ENCODE measurements at places on chromosomes 1 and 21.

DNA sequence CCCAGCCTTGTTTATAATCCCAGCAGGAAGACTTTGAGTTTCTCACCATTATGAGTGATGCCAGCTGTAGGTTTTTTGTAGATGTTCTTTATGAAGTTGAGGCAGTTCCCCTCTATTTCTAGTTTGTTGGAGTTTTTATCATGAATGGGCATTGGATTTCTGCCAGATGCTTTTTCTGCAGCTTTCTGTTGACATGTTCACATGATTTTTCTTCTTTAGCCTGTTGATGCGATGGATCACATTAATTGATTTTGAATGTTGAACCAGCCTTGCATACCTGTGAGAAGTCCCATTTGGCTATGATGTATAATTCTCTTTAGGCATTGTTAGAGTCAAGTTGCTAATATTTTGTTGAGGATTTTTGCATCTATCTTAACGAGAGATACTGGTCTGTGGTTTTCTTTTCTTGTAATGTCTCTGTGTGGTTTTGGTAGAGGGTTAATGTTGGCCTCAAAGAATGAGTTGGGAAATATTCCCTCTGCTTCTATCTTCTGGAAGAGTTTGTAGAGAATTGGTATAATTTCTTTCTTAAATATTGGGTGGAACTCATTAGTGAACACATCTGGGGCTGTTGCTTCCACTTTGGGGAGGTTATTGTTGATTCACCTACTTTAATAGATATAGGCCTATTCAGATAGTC, 33.2 kb downstream of the ZBTB40 start:
- DNase-seq = no peak

DNA sequence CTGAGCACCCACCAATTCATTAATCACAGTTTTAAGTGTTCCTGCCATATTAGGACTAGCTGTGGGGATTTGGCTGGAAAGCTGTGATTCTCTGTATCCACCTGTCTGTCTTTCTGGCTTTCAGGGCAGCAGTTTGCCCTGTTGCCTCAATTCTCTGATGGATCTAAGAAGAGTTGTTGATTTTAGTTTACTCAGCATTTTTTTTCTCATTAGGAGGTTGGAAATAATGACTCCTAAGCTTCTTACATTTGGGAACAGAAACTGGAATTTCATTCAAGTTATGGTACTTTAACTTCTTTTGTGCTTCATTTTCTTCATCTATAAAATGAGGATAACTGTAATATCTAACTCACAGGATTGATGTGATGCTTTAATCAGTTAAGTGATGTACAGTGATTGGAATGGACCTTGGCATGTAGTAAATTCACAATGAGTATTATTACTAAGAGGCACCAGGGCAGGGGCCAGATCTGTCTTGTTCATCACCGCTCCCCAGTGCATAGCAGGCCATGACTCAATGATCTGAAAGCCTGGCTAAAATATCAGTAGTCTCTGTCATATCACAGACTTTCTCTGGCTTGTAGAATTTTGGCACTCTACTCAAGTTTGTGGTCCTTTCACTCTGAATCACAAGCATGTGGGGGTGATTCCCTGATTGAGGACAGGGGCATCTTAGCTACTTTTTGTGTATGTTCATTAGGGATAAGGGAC, 51.4 kb upstream of the GREM2 start:
- no peak for DNase-seq

DNA sequence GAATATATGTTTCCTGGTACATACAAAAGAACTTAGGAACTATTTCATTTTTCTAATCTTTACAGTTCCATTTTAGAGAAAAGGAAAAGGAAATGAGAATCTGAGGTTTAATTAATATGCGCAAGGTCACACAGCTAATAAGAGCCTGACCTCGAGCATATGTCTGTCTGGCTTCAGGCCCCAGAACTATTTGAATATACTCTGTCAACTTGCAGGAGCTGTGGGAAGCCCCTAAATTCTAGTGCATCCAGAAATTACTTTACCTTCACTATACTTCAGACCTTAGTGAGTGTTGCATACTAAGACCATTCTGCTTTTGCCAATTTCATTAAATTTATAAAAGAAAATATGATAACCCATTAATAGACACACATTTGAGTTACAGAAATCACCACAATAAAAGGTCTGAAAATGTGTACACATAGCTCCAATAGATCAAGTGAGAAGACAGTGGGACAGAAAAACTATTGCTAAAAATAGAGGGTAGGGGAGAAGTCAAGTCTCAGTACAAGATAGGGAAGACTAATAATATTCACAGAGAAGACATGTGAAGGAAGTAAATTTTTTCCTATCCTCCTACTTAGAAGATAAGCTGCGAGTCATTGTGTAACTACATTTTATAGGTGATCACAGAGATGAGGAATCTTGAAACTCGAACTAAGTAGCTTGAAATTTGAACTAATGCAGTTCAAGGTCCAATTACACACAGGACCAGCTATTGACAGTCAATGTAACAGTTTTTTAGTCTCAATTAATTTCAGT, 3.8 kb downstream of the RGS13 start:
- DNase-seq = no peak

GRCh38 chr1:212612041-212612961, 3.7 kb downstream of the ATF3 start:
- no peak for DNase-seq

DNA sequence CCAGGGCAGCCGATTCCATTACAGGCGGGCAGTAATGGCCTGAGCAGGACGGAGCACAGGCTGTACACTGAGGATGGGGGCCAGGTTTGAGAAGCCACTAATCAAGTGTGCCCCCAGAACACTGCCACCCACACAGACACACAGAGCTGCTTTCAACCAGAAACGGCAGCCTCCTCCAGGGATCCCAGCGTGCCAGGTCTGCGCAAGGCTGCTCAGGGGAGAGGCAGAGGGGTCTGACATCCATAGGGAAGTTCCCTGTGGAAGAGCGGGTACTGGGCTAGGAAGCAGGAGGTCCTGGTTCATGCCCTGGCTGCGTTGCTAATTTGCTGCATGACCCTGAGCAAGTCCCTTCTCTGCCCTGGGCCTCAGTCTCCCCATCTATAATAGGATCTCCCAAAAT, 26.1 kb upstream of the ALDH4A1 start:
- no peak for DNase-seq

DNA sequence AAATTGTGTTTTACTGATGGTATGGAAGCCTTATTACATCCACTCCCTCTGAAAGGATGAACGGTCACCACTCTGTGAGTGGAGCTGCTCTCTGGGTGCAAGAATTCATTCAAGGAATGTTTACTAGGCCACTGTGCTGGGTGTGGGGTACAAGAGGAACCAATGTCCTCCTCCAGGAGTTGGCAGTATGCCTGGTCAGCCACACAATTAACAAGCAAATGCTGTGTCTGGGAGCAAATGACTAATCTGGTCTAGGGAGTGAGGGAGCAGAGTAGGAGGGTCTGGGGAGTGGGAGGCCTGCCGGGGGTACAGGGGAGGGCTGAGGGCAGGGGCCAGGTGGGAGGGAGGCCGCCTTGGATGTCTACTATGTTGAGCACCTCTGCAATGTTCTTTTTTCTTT, 27.2 kb upstream of the TDRD10 start:
- DNase-seq = peak; percentile 53

- DNase-seq = no peak
Measured at GRCh38 chr1:243315893-243316292, 60.1 kb downstream of the SDCCAG8 start.

DNA sequence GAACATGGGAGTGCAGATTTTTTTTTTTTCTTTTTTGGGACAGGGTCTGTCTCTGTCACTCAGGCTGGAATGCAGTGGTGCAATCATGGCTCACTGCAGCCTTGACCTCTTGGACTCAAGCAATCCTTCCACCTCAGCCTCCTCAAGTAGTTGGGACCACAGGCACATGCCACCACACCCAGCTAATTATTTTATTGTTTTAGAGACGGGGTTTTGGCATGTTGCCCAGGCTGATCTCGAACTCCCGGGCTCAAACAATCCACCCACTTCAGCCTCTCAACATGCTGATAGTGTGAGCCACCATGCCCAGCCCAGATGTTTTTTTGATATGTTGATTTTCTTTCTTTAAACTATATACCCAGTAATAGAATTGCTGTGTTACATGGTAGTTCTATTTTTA, 57.7 kb downstream of the RGSL1 start:
- no peak for DNase-seq

GRCh38 chr1:58895559-58896145, 111.8 kb upstream of the JUN start:
- DNase-seq = no peak

DNA sequence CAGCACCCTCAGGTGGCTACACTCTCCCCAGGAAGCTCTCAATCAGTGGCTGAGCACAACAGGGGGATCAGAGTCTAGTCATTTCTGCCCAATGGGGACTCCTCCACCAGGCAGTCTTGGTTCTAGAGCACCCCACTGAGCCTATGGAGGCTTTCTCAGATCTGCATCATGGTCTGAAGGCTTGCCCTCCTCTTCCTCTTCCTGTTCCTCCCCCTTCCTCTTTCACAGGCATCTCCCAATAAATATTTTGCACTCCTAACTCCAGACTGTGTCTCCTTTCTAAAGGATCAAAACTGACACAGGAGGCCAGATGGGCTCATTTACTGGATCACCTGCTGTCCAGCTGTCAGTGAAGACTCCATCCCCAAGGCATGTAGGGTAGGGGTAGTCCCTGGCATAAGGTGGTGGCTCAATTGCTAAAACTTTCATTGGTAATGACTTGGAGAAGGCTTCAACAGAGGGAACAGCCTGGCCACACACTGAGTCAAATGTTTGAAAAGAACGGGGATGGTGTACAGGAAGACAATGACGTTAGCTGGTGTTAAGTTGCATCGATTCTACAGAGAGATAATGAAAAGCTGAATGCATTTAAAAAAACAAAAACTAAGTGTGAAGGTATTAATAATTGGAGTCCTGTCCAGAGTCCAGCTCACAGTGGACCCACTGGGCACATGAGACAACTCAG, 84.2 kb upstream of the SLC2A1 start:
- DNase-seq = no peak

GRCh38 chr1:1869469-1869868, 21.4 kb downstream of the GNB1 start:
- DNase-seq = peak; percentile 69

DNA sequence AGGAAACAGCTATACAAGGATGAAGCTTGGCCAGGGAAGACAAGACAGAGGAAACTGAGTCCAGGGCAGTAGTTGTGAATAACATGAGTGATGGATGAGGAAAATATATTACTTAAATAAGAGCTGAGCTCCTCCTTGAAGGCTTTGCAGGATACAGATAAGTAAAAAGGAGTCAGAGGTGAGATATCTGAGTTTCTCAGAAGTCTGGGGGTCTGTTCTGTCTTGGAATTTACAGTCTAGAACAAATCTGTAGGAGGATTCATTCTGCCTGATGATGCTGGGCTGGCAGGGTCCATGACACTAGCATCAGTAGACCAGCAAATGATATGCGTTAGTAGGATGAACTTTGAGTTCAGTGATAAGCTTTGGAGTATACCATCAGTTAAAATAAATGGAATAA, 266.1 kb upstream of the POGK start:
- DNase-seq = no peak

- DNase-seq = no peak
Measured at GRCh38 chr1:228289996-228290881, 82.4 kb downstream of the OBSCN start.

DNA sequence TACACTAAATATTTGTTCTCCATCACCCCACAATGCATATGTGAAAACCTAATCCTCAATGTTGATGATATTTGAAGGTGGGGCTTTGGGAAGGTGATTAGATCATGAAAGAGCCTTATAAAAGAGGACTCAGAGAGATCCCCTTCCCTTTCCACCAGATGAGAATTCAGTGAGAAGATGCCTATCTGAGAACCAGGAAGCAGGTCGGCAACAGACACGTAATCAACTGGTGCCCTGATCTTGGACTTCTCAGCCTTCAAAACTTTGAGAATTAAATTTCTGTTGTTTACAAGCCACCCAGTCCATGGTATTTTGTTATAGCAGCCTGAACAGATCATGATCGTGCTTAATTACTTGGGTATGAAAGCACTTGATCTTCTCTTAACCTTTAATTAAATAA, 329.4 kb downstream of the KCNT2 start:
- DNase-seq = no peak

DNA sequence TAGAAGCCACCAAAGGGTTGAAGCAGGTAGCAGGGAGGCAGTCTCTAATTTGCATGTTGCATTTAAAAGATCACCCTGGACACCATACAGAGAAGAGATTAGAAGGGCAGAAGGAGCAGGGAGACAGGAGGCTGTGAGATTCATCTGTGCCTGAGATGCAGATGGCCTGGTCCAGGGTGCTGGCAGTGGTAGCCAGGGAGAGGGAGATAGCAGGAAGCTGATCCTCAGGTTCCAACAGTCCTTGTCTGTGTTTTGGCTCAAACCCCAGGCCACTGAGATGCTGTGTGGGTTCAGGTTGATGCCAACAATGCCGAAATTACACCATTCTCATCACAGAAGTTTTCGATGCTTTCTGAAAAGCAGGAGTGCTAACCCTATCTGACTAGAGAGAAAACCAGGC, 113.7 kb downstream of the KAZN start:
- no peak for DNase-seq

DNA sequence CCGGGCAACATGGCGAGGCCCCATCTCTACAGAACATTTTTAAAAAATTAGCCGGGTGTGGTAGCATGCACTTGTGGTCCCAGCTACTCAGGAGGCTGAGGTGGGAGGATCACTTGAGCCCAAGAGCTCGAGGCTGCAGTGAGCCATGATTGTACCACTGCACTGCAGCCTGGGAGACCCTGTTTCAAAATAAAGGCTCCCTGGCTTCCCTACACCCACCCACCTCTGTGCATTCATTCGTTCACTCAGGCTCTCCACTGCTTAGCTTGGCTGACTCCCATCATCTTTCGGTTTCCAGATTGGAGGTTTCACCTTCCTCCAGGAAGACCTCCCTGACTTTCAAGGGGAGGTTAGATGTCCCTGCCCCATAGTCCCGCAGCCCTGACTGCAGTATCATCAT, 14.2 kb downstream of the KIAA2013 start:
- DNase-seq = no peak

DNA sequence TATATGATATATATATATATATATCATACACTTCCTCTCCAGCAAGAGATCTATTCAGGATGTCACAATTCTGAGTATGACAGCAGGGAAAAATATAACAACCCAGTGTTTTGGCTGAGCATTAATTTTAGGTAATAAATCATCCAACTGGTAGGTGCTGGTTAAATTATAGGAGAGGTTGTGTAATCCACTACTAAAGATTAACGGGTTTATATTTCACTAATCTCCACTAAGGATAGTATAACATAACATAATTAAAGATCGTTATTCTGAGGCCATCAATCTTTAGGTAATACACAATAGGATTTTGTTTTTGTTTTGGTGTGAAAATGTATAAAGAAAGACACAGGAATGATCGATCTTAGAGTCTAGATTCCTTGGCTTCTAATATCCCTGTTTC, 102.2 kb downstream of the COQ8A start:
- no peak for DNase-seq

- DNase-seq = peak; percentile 17
Measured at GRCh38 chr1:68232289-68233148, at the start of gene WLS. Gene WLS, minus strand, starts transcription at chr1:68232523. Its CDS starts 224 bp downstream, at chr1:68232299.

- no peak for DNase-seq
Measured at GRCh38 chr1:91680556-91681155, 180.0 kb downstream of the CDC7 start.

Data from Kasumi-1 (cell line).